Activated CD4-positive, CD25-positive, alpha-beta regulatory T cell treated with anti-CD3 and anti-CD28 coated beads, Interleukin-2, amount 50 U/mL, for 16 hours (primary cell): ENCODE measurements at places on chromosomes 2 and 18.
A peak's percentile ranks its signal among the peaks of the same experiment; 100 is the strongest.

GRCh38 chr2:217307023-217307422, 447.2 kb upstream of the TNP1 start:
- DNase-seq, result no peak

DNA sequence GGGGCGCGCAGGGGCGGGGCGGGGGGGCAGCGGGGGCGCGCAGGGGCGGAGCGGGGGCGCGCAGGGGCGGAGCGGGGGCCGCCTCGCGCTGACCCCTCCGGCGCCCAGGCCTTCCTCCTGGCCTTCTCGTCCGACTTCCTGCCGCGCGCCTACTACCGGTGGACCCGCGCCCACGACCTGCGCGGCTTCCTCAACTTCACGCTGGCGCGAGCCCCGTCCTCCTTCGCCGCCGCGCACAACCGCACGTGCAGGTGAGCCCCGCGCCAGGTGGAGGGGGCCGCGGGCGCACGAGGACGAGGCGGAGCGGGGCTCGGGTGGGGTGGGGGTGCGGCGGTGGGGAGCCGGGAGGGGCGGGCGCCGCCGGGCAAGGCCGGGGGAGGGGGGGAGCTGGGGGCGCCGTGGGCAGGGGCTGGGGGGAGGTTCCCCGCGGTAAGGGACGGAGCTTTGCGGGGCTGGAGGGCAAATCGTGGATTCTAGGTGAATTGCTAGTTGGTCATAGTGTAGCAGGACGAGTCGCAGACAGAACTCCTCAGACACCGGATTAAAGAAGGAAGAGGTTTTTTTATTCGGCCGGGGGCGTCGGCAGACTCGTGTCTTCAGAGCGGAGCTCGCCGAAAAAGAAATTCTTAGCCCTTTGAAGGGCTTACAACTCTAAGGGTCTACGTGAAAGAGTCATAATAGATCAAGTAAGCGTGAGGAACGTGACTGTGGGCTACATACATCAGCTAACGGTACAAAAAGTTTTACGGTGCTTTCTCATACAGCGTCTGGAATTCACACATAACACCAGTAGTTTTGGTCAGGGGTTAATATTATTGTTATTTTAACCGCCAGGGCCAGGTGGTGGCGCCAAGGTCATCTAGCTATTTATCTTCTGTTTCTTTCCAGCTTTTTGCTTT, 29.9 kb downstream of the ANO7 start:
- no peak for DNase-seq

DNA sequence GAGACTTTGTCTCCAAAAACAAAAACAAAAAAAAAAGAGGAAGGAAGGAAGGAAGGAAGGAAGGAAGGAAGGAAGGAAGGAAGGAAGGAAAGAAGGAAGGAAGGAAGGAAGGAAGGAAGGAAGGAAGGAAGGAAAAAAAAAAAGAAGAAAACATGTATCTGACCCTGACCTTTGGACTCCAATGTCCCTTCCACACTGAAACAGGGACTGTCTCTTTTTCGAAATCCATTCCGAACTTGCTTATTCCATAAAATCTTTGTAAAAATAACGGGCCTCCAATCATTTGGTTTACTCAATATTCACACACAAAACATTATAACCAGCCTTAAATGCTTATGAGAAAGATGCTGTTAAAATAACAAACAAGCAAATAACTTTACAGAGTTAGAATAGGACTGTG, 225.7 kb downstream of the TCF4 start:
- no peak for DNase-seq

DNA sequence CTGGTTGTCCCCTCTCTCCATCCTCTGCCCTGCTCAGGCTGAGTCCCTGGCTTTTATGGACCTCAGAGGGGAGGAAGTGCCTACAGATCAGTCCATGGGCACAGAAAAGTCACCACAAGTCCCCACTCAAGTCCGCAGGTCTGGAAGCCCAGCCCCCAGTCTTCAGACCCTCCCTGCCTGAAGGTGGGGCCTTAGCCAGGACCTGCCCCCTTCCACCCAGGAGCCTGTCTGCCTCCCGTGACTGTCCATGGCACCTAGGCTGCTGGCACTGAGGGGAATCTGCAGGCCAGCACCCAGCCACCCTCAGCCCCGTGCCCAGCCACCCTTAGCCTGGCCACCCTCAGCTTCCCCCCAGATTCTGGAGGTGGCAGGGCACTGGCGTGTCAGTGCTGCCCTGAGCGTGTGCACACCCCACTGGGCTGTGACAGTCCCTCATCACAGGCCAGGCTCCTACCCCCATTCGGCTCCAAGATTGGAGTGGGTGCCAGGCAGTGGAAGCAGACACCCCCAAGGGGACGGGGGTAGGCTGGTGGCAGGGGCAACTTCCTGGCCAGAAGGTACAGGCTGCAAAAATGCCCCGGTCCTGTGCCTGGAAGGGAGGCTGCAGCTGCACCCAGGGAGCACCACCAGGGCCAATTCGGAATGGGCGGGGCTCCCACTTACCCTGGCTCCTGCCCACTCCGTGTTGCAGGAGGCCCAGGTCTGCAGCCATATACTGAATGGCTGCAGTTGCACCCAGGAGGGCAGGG, 154.7 kb upstream of the RMP24 start:
- DNase-seq, result no peak

DNA sequence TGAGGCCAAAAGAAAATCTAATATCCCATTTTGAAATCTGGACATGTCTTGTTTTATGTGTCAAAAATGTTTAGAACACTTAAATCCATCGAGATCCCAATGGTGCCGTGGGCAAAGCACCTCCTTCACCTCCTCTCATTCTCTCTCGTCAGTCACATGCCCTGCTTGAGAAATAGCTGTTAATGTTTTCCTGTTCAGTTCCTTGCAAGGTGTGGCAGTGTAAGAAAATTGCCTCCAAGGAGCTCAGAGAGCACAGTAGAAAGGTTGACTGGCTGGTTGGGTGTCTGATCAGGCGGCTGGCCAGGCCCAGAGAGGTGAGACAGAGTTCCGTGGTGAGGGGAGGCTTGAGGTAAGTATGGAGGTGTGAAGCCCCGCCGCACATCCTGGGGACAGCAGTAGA, 210.2 kb downstream of the TSN start:
- no peak for DNase-seq

GRCh38 chr2:43218702-43219382, 7.6 kb downstream of the ZFP36L2 start:
- DNase-seq, result peak; percentile 48

- DNase-seq, result no peak
These were observed 47.6 kb downstream of the ITGAV start for GRCh38 chr2:186637497-186637800.

DNA sequence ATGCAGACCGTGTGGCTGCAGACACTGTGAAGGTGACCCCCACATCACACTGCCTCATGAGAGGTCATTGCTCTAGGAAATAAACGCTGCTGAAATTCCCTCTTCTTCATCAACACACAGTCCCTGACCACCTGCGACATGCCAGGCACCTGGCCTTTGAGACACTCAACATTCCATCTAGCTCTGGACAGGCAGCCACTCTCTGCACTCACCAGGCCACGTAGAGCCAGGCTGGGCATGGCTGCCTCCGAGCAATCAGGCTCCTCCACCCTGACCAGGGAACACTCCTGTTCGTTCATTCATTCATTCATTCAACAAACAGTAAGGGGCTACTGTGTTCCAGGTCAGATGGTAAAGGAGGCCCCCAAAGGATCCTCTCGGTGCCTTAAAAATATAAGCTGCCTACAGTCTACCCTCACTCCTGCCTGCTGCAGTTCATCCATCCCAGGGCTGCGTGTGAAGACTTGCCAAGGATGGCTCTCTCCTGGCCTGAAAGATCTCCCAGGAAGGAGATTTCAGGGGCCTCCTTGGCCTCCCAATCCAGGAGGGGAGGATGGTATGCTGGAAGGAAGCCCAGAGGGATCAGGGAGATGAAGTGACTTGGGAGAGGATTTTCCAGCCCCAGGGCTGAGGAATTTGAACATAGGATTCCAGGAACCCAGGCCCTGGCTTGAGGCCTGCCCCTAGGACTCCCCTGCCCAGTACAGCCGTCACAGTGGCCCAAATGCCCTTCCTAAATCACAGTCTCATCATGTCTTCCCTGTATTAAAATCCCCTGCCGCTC, 66.7 kb downstream of the TNS1 start:
- no peak for DNase-seq
